Activated CD4-positive, alpha-beta T cell treated with anti-CD3 and anti-CD28 coated beads for 4 hours (primary cell): ENCODE measurements at places on chromosomes 2 and 18.

DNA sequence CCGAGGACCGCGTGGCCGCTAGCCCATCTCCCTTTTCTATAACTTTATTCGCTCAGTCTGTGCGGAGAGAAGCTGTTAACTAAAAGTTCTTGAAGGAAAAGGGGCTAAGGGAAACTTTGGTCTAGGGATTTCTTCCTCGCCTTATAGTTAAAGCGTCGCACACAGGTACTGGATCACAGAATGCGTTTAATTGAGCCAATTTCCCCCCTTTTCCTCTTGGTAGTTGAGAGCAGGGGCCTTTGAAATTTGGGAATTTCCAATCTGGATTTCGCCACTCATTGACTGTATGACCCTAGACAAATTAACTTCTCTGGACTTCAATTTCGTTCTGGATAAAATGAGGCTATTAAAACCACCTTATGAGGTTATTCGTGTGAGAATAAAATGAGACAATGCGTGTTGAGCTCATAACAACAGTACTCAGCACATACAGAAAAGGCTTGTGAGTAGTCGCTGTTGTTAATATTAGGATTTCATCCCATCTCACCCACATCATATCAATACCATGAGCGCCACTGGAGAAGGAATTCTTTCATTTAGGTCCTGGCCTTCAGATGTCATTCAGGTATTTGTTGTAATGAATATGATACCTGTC is 763 bp upstream of the OLA1 start:
- no peak for DNase-seq

- DNase-seq = no peak
Measured at GRCh38 chr2:39851651-39852110, 72.6 kb upstream of the THUMPD2 start.

GRCh38 chr2:75466708-75467311 is 93.9 kb downstream of the EVA1A start:
- no peak for DNase-seq

DNA sequence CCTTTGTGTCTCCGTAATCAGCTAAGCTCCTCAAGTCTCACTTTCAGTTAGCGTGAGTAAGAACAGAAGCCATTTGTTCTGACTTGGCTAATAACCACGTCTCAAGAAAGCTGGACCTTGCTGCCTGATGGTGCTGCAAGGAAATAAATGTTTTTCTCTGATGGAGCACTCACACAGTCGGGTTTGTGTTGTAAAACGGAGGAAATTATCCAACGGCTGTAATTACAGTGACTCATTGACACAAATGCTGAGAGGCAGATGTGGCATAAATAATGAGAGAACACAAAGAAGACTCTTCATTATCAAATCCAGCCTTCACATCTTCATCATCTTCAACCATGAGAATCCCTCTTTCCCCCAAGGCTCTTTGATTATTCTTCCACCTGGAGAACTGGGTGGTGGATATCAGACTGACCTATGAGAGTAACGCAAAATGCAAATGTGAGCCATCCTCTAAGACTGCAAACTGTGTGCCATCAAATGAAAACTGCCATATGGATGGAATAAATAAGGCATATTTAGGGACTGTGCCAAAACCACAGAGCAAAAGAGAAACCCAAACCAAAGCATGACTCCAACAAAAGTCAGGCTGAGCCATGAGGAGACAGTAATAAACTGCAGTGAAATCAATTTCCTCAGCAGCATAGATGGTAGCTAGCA is 252.6 kb downstream of the RND3 start:
- no peak for DNase-seq

DNA sequence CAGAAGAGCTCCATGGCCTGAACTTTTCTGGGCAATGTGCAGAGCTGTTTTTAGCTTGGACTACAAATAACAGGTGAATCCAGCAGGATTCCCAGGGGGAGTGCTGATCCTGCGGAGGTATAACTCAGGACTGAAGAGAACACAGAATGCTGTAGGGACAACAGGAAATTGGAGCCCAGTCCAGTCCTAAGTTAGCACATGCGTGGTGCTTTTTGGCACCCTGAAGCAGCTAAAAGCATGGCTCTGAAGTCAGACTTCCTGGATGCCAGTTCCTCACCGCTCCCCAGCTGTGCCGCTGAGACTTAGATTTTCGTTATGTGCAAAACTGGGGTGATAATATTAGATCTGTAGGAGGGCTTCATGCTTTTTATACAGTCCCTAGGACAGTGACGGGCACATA is 58.6 kb downstream of the GALR1 start:
- DNase-seq = no peak

DNA sequence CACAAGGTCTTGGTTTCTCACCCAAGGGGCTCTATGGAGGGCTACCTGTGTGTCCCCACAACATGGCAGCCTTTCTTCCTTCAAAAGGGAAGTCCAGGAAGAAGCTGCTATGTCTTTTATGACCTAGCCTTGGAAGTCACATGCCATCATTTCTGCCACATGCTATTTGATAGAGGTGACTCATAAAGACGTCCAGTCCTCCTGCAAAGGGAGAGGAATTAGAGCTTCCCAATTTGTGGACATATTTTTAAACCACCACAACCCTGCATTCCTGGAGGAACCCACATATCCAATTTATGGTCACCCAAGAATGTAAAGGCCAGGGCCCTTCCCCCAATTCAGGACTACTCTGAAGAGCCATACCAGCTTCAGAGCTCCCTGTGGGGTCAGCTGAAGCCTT is 246.2 kb downstream of the CYP26B1 start:
- no peak for DNase-seq

DNA sequence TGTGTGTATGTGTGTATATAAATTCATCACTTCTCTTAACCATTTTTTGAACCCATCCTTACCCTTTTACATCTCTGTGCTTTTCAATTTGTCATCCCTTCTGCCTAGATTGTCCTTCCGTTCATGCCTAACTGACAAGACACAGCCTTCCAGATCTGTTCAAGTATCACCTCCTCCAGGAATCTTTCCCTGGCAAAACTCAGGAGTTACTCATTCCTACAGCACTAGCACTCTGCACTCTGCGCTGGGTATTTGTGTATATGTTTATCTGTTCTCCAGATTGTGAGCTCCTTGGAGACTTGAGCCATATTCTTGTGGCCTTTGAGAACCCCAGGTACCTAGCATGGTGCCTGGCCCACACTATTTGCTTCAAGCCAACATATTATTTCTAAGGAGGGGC is 26.8 kb upstream of the ASXL2 start:
- no peak for DNase-seq

GRCh38 chr18:75283731-75284130 is 73.1 kb downstream of the TSHZ1 start:
- no peak for DNase-seq

DNA sequence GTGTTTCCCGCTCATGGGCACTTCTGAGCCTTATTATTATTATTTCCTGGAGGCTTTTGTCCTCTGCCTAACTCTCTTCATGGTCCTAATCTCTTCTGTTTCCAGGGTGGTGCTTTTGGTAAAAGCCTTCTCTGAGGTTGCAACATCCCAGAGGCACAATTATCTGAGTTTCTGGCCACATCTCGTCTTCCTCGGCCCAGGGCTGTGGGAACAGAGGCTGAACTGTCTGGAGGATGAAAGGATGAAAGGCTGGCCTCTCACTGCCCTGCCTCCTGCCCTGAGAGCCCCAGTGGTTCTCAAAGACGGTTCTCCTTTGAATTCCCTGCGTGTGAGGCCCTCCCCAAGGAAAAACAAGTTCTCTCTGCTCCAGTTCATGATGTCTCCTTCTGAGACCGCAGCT is 13.8 kb downstream of the GYPC start:
- no peak for DNase-seq

GRCh38 chr2:18498531-18498930 is 61.9 kb downstream of the RDH14 start:
- no peak for DNase-seq

- no peak for DNase-seq
Measured at GRCh38 chr2:187206471-187206870, 241.6 kb downstream of the CALCRL start.

DNA sequence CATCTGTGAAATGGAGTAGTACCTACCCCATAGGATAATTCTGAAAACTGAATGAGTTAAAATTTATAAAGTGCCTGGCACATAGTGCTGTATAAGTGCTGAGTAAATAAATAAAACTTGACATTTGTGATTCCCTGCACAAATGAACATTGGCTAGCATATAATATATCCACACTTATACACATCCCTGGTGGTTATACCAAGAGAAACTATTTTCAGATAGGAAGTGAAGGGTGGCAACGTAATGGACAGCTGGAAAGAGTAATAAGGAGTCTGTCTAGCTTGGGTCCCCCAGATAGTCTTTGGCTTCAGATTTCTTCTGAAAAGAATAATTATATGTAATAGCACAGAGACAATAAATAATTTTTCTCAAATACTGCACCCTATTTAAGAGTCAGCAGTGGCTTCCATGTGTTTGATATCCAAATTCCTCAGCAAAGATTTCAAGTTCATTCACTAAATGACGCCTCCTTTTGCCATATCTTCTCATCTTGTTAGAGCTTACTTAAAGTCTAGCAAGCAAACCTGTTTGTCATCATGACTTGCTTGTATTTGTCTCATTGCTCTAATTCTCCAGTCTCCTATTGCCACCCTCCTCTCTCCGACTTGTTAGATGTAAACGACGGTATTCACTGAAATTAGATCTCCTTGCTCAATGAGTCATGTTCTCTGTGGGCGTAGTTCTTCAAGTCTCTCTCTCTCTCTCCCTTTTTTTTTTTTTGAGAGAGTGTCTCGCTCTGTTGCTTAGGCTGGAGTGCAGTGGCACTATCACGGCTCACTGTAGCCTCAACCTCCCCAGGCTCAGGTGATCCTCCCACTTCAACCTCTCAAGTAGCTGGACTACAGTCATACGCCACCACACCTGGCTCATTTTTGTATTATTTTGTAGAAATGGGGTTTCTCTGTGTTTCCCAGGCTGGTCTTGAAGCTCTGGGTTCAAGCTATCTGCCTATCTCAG is 8.7 kb upstream of the ADGRF3 start:
- DNase-seq = no peak

- no peak for DNase-seq
Measured at GRCh38 chr2:98693477-98693876, 37.5 kb downstream of the MGAT4A start.

DNA sequence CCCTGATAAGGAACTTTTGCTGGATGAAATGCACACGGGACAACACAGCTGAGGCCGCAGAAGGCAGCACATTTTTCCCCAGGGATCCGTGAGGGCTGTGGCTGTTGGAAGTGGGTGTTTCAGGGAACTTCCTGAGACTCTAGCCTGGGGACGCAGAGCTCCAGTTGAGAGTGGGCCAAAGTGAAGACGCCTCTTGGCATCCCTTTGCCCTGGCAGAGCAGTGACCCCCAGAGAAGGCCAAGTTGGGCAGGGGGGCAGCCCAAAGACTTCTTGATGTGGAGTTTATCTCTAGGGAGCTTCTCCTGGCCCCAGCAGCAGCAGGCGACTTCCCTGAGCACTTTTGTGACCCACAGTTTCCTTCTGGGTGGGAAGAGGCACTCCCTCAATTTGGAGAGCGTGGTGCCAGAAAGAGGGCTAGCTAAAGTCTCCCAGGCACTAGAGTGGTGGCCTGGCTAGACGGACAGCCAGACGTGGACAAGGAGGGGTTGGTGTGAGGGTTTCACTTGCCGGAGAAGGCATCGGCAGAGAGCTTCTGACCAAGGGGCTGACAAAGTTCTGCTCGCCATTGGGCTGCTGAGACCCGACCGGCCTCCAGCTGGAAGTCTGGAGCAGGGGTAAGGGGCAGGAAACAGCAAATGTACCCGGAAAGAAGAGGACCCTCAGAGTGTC is 108.8 kb downstream of the ACKR3 start:
- DNase-seq = no peak

DNA sequence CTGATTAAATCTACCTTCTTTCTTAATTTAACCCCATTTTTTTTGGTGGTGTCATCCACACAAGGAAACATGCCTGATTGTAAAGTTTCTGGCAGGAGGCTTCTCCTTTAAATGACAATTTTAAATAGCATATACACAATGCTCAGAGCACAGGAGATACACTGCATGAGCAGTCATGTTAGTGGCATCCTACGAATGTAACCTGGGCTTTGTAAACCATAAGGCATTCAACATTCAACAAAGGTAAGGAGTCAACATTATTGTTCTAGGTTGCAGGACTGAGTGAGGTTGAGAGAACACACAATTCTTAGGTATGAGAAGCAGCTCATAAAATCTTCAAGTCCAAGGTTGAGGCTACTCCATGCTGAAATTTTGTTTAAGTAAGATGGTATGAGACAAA is 266.6 kb upstream of the SIX2 start:
- no peak for DNase-seq

GRCh38 chr2:177733-178132 is 86.1 kb downstream of the SH3YL1 start:
- no peak for DNase-seq

GRCh38 chr2:134869946-134870736 is 31.7 kb downstream of the ACMSD start:
- DNase-seq = no peak

DNA sequence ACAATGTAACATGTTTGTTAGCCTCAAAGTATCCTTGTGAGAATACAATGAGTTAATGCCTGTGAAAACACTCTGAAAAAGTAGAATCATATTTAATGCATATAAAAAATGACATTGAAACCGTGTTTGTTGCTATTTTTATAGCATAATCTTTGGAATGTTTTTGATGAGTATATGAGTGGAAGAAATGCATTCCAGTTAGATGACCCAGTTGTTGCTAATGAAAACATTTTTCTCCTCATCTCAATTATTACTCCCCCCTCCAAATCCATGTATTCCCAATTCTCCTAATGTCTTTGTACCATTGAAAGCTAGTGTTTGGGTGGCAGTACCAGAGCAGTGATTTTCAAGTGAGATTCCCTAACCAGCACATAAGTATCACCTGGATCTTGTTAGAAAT is 67.1 kb upstream of the DSEL start:
- no peak for DNase-seq

DNA sequence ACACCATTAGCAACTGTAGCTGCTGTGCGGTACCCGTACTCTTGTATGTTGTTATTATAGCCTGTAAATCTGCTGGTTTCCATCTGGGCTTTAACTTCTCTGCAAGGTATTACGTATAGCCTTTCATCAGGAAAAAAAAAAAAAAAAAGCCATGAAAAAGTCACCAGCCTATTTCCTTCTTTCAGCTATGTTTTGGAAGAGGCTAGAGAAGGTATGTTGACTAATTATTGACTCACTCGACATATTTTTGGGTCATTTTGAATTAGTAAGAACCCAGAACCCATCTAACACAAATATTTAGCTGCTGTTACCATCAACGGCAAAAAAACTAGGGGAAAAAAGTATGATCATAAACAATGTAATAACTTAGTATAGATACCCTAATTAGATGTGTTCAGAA is 1395.6 kb downstream of the SUCLG1 start:
- no peak for DNase-seq
